ENCODE measurements at places on chromosomes 1 and 21. TPM values are rescaled to one million over a fixed set of nuclear protein-coding genes. Genes with fewer than 3 reads are reported as not detected.

Gene LGALS8
- total RNA-seq, result 76.5 TPM

Gene KCNA2
- 0.71 TPM for total RNA-seq

DNA sequence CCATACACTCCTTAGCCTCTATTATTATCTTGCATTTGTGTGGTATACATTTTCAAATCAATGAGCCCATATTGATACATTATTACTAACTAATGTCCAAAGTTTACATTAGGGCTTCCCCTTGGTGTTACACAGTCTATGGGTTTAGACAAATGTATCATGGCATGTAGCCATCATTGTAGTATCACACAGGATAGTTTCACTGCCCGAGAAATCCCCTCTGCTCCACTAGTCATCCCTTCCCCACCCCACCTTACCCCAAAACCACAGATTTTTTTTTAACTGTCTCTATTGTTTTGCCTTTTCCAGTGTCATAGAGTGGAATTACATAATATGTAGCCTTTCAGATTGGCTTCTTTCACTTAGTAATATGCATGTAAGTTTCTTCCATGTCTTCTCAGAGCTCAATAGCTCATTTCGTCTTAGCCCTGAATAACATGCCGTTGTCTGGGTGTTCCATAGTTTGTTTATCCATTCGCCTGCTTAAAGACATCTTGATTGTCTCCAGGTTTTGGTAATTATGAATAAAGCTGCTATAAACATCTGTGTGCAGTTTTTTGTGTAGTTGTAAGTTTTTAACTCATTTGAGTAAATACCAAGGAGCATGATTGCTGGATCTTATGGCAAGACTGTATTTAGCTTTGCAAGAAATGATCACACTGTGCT lies 86.4 kb upstream of the LYST start:
- DNase-seq, result no peak
- no peaks in the 10 kb centered on the region for H3K27me3 ChIP-seq
- H3K36me3 ChIP-seq, result no peaks in the 10 kb centered on the region
- no peaks in the 10 kb centered on the region for H3K4me1 ChIP-seq

Gene BLZF1
- total RNA-seq, result 27.2 TPM

Gene CSMD2
- 0.14 TPM for total RNA-seq

GRCh38 chr1:17292299-17293160 lies 15.5 kb upstream of the PADI4 start:
- peaks cover 83% of the 10 kb centered on the region for H3K27me3 ChIP-seq
- no peaks in the 10 kb centered on the region for H3K36me3 ChIP-seq
- no peak overlapping the region for H3K4me3 ChIP-seq
- H3K4me1 ChIP-seq, result no peaks in the 10 kb centered on the region
